PC-3 (cell line): ENCODE measurements at places on chromosomes 13 and 19. TPM values are rescaled to one million over a fixed set of nuclear protein-coding genes. Genes with fewer than 3 reads are reported as not detected.

Gene ZNF43
- 1.4 and 1.9 TPM in 2 replicates for total RNA-seq

Gene C13orf42
- total RNA-seq, result not detected in 2 replicates

DNA sequence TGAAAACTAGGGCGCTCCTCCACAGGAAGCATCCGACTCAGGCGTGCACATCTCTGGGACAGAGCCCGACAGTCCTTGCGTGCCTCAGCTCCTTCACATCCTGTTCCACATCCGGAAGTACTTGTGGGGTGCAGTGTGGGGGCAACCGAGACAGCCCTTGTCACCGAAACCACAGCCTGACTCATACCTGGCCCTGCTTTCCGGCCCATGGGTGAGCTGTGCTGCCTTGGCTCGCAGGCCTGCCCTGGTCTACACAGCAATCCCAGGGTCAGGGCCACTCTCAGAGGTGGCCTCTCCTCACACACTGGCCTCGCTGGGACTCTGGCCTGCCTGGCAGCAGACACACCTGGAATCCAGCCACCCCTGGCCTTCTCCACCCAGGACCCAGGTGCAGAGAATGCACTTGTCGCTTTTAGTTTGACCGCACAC, 100.4 kb downstream of the STK24 start:
- DNase-seq, result peak; percentile 82

- no peak for DNase-seq
Observed at GRCh38 chr19:55079400-55080038, 3.9 kb downstream of the EPS8L1 start.

- DNase-seq, result peak; percentile 32
Observed at GRCh38 chr19:50358483-50359327, 6.7 kb downstream of the NAPSA start.
